ENCODE measurements at places on chromosomes 12 and 14.

DNA sequence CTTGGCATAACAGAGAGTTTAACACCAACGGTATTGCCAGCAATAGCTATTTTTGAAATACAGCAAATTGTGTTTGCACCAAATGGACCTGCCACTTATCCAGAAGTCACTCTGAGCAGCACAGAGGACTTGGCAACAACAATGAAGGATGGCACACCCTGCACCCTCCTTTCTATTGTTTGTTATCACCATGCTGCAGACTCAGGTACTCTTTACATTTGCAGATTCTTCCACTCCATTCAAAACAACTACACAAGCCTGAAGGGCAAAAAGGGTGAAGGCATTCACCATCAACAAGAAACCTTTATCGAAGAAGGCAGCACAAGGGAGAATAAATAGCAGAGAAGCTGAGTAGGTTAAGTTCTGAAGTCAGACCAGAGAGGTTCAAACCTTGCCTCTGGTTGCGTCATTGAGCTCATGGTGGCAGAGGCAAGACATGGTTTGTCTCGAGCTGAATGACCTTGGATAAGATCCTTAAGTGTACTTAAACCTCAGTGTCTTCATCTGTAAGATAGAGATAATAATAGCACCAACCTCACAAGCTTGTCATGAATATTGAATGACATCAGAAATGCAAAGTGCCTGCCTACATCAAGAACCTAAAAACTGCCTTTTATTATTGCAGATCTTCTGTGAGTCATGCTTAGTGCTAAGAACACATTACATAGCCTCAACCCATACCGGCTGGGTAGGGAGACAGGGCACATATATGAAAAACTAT lies 1.4 kb upstream of the ACSM4 start:
- DNase-seq = no peak

- DNase-seq = peak; percentile 60
Observed at GRCh38 chr12:12338527-12339168, 11.4 kb downstream of the MANSC1 start.

- no peak for DNase-seq
Observed at GRCh38 chr12:115760231-115760630, 517.3 kb downstream of the MED13L start.

- DNase-seq = no peak
Observed at GRCh38 chr14:99234961-99235571, 36.9 kb downstream of the BCL11B start.

GRCh38 chr12:62903151-62903550 lies 31.8 kb downstream of the PPM1H start:
- DNase-seq = peak; percentile 12

DNA sequence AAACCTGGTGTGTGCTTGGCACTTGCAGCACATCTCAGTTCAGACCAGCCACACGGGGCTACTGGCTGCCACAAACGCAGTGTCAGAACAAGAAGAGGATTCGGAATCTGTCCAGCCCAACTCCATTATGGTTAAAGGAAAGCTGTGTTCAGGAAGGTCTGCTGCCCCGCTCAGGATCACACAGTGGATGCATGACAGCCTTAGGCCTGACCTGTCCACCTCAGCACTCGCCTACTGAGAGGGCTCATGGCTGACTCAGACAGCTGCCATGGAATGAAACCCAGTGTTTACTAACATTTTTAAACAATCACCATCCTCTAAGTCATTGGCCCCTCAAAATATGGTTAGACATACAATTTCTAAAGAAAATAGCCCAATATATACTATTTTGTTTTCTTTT lies 5.6 kb upstream of the NIN start:
- no peak for DNase-seq

- no peak for DNase-seq
Observed at GRCh38 chr12:29655861-29656260, 127.9 kb downstream of the TMTC1 start.

GRCh38 chr14:38504175-38504574 lies 248.3 kb upstream of the CLEC14A start:
- DNase-seq = no peak

- no peak for DNase-seq
Observed at GRCh38 chr12:64824500-64825142, at the start of gene TBC1D30. TSS of gene TBC1D30 (plus strand) at chr12:64824647. CDS start at chr12:64824880, 233 bp downstream.

DNA sequence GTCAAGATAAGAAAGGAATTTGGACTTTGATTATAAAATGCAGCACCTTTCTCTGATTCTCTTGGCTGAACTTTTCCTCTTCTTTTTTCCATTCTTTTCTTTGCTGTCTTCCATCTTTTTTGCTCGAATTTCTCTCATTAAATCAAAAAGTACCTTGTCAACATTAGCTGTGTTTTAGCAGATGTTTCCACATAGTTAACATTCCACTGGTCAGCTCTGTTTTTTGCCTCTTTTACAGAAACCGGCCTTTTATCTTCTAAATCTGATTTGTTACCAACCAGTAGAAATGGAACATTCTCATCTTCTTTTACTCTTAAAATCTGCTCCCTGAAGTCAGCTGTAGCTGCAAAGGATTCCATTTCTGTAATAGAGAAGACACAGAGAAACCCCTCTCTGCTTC lies 71.1 kb upstream of the SYT1 start:
- no peak for DNase-seq

DNA sequence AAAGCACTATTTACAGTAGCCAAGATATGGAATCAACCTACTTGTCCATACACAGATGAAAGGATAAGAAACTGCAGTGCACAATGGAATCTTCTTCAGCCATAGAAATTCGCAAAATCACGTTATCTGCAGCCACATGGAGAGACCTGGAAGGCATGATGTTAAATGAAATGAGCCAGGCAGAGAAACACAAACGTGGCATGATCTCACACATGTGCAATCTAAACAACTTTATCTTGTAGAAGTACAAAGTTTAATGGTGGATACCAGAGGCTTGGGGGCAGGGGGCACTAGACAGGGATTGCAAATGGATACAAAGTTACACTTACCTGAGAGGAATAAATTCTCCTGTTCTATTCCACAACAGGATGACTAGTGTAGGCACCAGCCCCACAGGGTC lies 24.1 kb downstream of the ASCL4 start:
- no peak for DNase-seq

- no peak for DNase-seq
Observed at GRCh38 chr12:68591734-68592418, 18.8 kb upstream of the RAP1B start.

DNA sequence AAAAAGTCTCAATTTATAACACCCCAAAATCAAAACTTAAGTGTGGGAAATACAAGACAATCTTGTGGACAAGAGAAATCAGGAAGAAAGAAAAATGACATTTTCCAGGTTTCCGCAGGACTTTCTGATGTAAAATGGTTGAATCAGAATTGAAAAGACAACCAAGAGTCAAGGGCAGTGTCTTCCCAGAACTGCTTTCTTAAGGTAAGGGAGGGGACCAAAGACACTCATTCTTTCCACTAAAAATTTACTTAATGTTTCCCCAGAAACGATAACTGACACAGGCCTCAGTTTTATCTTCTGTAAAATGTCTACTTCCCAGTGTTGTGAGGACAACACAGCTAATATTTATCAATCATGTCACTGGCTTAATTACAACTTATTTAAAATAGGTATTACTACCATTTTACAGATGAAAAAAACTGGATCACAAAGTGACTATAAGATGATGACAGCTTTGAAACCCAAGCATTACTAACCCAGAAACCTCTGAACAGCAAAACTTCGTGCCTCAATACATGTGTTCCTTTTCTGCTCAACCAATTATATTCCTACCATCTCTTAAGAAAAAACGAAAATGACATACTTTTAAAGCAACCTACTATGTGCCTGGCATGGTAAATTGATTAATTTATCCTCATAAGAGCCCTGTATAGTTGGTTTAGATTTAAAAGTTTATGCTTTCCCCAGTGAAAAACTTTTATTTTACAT lies 4.6 kb downstream of the SINHCAF start:
- DNase-seq = no peak

DNA sequence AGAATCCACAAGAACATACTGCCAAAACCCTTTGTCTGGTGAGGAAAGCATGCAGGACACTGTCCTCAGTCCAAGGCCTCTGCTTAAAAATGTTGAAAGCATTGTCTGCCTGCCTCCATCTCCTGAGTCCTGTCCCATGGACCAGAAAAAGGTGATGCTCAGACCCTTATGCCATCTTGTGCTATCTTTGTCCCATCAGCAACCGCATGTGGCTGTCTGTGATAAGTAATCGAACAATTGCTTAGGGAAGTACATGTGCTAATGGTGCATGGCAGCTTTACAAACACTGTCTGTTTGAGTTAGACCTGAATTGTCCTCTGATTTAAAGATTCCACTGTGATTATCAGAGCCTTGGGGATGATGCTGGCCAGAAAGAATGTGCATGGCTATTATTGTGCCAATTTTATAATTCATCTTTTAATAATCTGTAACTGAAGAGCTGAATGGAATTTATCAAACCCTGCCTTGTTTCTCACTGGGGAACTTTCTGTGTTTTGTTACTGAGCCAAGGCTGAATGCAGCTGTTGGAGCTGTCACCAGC lies 177.5 kb downstream of the DACT1 start:
- DNase-seq = no peak

DNA sequence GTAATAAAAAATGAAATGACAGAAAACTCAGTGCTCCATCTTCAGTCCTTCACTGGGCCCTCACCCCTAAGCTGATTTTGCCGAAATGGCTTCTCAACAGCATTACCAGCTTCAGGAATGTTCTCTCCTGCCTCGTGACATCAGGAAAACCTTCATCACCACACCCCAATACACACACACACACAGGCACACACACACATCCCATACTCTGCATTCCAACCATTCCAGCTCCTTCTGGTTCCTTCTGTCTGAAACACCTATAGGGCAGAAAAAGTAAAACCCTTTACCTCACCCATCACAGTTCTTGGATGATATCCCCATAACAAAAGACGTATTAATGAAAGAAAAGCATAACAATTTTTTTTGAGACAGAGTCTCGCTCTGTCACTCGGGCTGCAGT lies 75.9 kb downstream of the CCDC60 start:
- no peak for DNase-seq

- no peak for DNase-seq
Observed at GRCh38 chr12:27161458-27162228, 79.3 kb upstream of the C12orf71 start.

DNA sequence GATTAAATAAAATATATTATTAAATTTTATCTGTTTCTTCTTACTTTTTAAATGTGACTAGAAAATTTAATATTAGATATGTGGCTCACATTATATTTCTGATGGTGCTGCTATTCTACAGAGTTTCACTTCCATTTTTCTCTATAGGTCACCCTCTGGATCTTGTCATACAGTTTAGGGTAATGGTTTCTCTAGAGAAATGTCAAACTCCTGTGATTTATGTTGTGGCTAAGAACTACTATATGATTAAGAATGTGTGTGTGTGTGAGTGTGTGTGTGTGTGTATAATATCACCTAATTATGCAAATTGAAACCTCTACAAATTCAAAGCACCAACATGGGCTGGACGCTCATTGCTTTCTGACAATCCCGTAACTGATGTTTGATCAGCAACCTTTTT lies 325.9 kb downstream of the ADAMTS20 start:
- no peak for DNase-seq

GRCh38 chr12:21843795-21844194 lies 69.3 kb upstream of the KCNJ8 start:
- no peak for DNase-seq

- no peak for DNase-seq
Observed at GRCh38 chr12:29350080-29350479, 30.9 kb downstream of the ERGIC2 start.

DNA sequence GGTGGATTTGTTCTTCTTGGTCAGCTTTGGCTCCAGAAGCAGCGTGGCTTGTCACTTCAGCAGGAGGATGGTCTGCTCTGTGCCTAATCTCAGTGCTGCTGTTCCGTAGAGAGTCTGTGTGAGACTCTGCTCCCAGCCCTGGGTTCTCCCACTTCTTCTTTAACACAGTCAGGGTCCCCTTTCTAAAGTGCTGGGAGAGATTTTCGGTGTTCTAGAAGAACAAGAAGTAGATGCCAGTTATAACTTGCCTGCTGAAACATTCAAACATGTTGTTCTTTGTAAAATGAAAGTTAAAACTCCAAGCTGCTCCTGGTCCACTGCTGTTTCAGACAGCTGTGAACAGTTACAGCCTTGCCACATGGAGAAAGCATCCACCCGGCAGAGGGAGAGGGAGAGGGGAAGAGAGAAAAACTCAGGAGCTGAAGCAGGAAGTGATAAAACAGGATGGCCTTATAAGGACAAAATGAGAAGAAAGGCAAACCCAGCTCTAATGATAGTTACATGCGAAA lies 55.2 kb upstream of the CERS5 start:
- peak; percentile 75 for DNase-seq

GRCh38 chr12:44858226-44858855 lies 17.8 kb downstream of the NELL2 start:
- DNase-seq = no peak

GRCh38 chr12:1806301-1807086 lies 13.9 kb upstream of the LRTM2 start:
- DNase-seq = no peak

DNA sequence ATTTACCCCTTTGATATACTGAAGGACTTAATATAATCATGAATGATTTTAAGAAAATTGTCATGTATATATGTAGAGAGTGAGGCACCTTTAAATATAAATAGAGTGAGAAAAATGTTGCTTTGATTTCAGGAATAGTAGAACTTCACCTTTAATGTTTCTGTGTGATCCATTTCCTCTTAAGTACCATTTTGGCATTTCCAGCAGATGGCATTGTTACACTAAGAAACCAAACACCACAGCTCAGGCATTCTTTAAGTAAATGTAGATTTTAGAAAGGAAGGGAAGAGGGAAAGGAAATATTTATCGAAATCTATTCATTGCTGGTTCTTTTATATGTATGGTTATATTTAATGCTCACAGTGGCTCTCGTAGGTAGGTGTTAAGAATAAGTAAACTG lies 556.7 kb upstream of the FBXO33 start:
- DNase-seq = peak; percentile 28

DNA sequence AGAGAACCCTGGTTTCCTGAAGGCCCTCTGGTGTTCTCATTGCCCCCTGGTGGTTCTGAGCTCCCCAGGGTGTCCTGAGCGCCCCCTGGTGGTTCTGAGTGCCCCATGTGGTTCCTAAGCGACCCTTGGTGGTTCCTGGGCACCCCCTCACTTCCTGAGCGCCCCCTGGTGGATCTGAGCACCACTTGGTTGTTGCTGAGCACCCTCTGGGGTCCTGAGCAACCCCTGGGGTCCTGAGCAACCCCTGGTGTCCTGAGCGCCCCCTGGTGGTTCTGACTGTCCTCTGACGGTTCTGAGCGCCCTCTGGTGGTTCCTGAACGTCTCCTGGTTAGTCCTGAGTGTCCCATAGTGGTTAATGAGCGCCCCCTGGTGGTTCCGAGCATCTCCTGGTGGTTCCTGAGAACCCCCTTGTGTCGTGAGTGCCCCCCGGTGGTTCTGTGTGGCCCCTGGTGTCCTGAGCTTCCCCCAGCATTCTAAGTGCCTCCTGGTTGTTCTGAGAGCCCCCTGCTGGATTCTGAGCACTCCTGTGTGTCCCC lies 568.3 kb downstream of the TMEM121 start:
- DNase-seq = no peak

GRCh38 chr12:62933220-62933601 lies 1.7 kb downstream of the PPM1H start:
- DNase-seq = no peak
